GM12891 (cell line): ENCODE measurements at places on chromosomes 11 and 22.

DNA sequence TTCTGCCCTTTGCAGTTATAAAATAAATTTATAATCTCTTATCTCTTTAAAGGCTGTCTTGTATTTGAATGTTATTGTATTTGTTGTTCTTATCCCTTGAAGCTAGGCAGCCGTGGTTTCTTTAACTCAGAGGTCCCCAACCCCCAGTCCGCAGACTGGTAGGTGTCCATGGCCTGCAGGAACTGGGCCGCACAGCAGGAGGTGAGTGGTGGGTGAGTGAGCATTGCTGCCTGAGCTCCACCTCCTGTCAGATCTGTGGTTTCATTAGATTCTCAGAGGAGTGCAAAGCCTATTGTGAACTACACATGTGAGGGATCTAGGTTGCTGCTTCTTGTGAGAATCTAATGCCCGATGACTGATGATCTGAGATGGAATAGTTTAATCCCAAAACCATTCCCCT is 380.0 kb upstream of the CCDC90B start:
- DNase-seq: no peak

GRCh38 chr11:40235841-40236240 is 1223.6 kb downstream of the LRRC4C start:
- no peak for DNase-seq

DNA sequence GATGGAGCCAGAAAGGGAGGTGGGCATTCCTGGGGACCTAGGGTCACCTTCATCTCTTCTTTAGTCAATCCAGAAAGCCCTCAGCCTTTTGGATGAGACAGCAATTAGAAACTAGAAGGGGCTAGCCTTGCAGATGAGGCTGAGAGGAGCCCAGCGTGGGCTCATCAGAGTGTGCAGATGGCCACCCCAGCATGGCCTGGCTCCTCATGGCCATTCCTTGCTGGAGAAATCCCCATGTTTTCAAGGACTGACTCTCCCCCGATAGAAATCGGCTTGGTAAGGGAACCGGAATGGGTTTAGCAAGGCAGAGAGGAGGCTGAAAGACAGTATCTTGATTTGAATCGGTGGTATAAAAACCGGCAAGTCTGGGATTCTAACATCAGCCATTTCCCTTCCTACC is 274.6 kb downstream of the BUD13 start:
- DNase-seq: no peak

DNA sequence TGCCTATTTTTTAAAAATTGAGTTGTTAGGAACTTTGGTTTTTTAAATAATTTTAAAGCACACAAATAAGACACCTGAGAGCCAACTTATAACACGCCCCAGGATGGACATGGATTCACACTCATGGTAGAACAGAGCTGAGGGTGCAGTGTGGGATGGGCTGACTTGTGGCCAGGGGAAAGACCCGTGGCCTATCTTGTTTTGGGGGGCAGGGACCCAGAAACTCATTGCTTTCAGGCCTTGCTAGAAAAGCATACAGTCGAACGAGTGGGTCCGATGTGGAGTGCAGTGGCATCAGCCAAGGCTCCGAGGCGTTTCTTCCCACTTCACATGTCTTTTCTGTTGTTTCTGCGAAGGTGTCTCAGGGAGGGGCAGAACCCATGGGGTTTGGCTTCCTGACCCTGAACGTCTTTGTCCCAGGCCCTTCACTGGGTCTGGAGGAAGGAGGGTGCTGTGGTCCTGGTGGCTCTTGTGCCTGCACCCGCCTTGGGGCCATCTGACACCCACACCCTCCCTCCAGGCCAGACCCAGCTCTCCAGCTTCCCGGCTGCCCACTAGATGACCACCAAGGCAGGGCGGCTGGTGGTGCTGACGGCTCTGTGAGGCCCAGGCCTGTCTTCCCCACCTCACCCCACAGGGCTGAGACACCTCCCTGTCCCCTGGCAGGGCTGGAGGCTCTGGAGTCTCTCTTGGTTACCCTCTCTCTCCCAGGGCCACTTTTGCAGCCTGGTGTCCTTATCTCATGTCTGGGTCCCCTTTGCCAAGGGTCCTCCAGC is 120.8 kb downstream of the KCNQ1 start:
- DNase-seq: no peak

- DNase-seq: no peak
Measured at GRCh38 chr22:30310881-30311771, 15.6 kb downstream of the TBC1D10A start.

DNA sequence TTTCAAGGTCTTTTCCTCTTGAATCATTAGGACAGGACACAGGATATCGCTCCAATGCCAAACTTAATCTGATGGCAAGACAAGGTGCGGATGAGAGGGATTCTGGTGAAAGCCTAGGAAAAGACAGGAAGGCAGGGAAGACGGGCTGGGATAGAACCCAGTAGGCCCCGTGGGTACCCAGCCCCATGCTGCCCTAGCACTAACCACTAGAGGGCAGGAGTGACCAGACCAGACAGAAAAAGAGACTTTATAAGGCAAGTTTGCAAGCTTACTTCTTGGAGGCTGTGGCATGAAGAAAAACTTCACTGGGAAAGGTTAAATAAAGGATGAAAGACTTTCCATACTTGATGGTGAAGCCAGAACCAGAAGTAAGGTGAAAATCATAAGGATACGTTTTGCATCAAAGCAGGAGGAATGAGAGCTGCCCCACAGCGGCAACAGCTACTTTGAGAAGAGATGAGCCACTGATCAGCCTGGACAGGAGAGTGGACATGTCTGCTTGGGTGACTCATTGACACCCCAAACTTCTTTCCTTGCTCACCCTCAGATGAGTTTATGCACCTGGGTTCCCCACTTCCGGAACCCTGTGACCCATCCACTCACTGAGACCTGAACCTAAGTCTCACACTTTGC is 39.8 kb downstream of the SYN3 start:
- DNase-seq: peak; percentile 35

GRCh38 chr11:97460091-97460490 is 1070.3 kb downstream of the JRKL start:
- DNase-seq: no peak

GRCh38 chr11:1603629-1604028 is 4.6 kb downstream of the KRTAP5-3 start:
- no peak for DNase-seq

GRCh38 chr11:83813296-83813695 is 527.1 kb upstream of the CCDC90B start:
- DNase-seq: no peak

DNA sequence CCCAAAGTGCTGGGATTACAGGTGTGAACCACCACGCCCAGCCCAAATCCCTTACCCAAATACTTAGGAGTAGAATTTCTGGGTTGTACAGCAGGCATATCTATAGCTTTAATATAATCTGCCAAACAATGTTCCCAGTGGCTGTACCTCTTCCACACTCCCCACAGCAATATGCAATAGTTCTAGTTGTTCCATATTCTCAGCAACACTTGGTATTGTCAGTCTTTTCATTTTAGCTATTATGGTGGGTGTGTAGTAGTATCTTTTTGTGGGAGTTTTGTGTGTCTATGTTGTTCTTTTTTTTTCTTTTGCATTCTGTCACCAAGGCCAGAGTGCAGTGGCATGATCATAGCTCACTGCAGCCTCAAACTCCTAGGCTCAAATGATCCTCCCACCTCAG is 18.8 kb downstream of the SCGB1A1 start:
- no peak for DNase-seq

GRCh38 chr11:74020539-74020938 is 11.7 kb upstream of the UCP3 start:
- no peak for DNase-seq

GRCh38 chr11:116467823-116468222 is 305.0 kb downstream of the BUD13 start:
- no peak for DNase-seq

DNA sequence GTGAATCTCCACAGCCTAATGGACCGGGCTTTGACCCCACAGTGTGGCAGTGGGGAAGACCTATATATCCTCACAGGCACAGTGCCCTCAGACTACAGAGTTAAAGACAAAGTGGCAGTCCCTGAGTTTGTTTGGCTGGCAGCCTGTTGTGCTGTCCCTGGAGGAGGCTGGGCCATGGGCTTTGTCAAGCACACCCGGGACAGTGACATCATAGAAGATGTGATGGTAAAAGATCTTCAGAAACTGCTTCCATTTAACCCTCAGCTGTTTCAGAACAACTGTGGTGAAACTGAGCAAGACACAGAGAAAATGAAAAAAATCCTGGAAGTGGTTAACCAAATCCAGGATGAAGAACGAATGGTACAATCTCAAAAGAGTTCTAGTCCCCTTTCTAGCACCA is 39.0 kb downstream of the ENDOD1 start:
- DNase-seq: no peak

- DNase-seq: no peak
Measured at GRCh38 chr11:106014620-106015019, 7.4 kb downstream of the MSANTD4 start.

DNA sequence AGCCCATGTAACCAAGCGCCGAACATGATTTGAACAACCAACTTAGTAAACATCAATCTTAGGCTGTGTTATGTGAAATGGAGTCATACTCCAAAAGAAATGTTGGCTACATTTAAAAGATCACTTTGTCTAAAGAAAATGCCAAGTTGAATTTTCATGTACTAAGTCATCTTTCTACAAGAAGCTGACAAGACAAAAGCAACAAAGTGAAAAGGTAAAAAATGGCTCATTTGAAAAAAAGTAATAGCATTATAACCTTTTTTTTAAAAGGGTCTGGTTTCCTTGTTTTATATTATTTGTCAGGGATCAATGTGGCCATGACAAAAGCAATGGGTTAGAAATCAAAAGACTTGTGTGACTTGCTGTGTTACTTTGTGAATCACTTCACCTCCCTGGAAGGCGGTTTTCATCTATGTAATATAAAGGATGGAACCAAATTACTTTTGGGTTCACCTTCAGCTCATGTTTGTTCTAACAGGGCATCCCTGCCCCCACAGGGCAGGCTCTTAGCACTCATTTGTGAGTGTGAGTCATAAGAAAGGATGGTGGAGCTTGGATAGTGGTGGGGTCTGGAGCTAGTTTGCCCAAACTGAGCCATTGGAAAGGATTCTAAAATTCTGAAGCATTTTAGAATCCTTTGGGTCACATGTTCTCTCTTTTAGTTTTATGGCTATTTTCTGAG is 131.9 kb upstream of the MTMR2 start:
- no peak for DNase-seq

GRCh38 chr11:65637794-65638419 is at the start of gene SIPA1:
SIPA1 (plus strand) TSS chr11:65638101; CDS start chr11:65640922, 2,821 bp downstream.
- peak; percentile 90 for DNase-seq

GRCh38 chr11:27735281-27735680 is 35.0 kb upstream of the BDNF start:
- no peak for DNase-seq

GRCh38 chr22:28799606-28800307 is 612 bp downstream of the XBP1 start:
- DNase-seq: no peak

GRCh38 chr11:113121746-113122145 is 160.5 kb downstream of the NCAM1 start:
- DNase-seq: no peak

DNA sequence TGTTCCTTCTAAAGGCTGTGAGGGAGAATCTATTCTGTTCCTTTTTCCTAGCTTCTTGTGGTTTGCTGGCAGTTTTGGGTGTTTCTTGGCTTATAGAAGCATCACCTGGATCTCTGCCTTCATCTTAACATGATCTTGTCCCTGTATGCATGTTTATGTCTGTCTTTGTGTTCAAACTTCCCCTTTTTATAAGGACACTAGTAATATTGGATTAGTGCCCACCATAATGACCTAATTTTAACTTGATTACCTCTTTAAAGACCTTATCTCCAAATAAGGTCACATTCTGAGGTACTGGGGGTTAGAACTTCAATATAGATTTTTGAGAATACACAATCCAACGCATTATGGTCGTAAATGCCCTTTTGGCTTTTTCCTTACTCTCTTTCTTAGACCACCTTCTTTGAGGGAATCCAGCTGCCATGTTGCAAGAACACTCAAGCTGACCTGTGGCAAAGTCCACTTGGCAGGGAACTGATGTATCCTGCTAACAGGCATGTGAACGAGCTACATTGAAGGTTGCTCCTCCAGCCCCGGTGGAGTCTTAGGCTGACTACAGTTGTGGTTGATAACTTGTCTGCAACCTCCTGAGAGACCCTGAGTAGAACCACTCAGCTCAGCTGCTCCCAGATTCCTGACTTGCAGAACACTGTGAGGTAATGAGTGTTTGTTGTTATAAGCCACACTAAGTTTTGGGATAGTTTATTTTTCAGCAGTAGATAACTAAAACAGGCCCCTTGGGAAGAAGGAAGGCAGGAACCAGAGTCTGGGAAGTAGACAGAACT is 127.1 kb upstream of the OR9Q1 start:
- no peak for DNase-seq

- DNase-seq: no peak
Measured at GRCh38 chr11:2912498-2912897, 16.7 kb downstream of the PHLDA2 start.

GRCh38 chr22:23227380-23227779 is 47.1 kb downstream of the BCR start:
- DNase-seq: no peak

GRCh38 chr11:65591939-65592857 is 3.4 kb downstream of the KCNK7 start:
- no peak for DNase-seq

DNA sequence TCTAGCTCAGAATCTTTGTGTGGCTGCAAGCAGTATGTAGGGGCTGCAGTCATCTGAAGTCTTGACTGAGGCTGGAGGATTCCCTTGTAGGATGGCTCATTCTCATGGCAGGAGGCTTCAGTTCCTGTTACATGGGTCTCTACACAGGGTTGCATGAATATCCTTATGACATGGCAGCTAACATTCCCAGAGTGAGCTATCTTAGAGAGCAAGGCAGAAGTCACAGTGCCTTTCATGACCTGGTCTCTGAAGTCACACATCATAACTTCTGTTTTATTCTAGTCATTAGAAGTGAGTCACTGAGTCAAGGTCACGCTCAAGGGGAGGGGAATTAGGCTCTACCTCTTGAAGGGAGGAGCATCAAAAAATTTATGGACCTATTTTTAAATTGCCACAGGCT is 10.3 kb upstream of the SPON1 start:
- no peak for DNase-seq

GRCh38 chr11:29448246-29448877 is 568.5 kb downstream of the KCNA4 start:
- no peak for DNase-seq

DNA sequence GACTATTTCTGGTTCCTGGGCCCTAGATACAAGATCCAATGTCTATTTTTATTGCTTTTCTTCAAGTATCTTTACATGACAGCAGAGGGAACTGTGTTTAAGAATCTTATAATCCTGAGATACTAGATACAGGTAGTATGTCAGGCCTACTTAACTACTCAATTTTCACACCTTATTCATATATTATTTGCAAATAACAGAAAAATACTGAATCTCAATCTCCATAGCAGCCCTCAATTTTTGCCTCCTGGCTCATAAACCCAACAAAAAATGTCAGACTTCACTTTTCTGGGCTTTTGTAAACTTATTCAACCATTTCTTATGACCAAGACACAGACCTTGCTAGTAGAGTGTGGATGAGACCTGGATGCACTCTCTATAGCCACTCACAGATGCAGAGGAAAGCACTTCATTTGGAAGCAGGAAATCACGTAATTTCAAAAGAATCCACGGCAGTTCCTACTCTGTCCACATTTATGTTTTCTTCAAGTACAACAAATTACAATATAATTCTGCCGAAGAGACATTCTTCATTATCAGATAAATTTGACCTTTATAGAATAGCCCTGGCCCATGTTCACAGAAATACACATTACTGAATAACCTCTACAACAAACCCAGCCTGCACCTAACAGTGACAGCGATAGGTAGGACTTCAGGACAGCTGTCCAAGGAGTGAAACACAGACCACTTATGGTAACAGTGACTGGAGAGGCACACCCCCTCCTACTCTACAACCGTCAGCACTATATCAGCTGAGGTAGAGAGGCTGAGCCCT is 62.0 kb upstream of the YPEL1 start:
- DNase-seq: no peak
